NCI-H460 (cell line): ENCODE measurements at places on chromosomes 2 and 18. TPM values are rescaled to one million over a fixed set of nuclear protein-coding genes. Genes with fewer than 3 reads are reported as not detected.

Gene SOX11
- total RNA-seq, result 0.03 and 0.05 TPM in 2 replicates

Gene MC5R
- total RNA-seq, result not detected in 2 replicates

Gene ERICH2
- not detected in 2 replicates for total RNA-seq

Gene MGAT4A
- total RNA-seq, result 1.1 and 2.7 TPM in 2 replicates

Gene CTLA4
- total RNA-seq, result not detected in 2 replicates

Gene ORC4
- total RNA-seq, result 68.8 and 84.6 TPM in 2 replicates

DNA sequence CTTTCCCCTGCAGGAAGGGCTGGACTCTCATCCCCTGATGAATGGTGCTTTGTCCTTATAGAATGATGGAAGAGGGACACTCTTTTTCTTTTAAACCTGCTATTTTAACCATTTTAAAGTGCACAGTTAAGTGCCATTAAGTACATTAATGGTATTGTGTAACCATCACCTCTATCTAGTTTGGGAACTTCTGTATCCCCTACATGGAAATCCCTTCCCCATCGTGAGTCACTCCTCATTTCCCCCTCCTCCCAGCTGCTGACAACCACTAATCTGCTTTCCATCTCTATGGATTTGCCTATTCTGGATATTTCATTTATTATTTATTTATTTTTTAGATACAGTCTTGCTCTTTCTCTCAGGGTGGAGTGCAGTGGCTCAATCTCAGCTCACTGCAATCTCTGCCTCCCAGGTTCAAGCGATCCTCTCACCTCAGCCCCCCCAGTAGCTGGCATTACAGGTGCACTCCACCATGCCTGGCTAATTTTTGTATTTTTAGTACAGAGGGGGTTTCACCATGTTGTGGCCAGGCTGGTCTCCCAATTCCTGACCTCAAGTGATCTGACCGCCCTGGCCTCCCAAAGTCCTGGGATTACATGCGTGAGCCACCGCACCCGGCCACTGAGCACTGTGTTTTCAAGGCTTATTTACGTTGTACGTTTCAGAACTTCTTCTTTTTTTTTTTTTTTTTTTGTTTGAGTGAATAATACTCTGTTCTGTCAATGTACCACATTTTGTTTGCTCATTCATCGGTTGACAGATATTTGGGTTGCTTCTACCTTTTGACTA lies 15.8 kb downstream of the DGKD start:
- no peak for DNase-seq

- DNase-seq, result no peak
Observed at GRCh38 chr18:419541-420175, 80.8 kb downstream of the COLEC12 start.

DNA sequence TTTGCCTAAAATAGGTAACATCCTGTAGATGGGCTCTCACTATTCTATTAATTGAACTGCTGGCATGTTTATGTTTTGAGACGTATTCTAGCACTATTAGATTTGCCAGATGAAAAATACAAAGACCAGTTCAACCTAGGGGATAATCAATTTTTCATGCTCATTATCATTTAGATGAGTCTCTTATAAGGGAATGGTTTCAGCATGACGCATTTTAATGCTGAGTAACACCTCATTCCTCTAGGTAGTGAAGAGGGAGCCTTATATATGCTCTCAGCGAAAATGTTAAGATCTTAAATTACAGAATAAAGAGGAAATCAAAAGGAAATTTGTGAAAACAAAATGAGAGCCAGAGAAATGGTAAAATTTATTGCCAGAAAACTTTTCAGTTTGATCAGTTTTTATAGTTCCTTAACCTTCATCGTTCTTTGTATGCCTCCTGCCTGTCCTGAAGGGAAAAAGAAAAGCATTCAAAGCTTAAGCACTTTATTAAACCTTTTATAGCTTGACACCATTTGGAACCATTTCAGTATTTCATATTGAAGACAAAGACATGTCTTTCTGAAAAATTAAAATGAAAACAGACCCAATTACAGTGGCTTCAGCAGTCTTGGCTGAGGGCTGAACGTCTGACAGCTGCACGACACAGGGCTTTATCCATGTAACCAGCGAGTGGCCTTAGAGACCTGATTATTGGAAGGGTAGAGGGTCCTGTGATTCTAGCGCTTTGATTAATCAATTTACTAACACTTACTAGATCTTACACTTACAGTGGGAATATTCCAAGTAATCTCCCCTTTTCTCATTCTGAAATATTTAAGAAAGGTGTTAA lies 112.8 kb downstream of the ADCYAP1 start:
- DNase-seq, result no peak

GRCh38 chr2:30414961-30415360 lies 32.1 kb upstream of the LCLAT1 start:
- no peak for DNase-seq

DNA sequence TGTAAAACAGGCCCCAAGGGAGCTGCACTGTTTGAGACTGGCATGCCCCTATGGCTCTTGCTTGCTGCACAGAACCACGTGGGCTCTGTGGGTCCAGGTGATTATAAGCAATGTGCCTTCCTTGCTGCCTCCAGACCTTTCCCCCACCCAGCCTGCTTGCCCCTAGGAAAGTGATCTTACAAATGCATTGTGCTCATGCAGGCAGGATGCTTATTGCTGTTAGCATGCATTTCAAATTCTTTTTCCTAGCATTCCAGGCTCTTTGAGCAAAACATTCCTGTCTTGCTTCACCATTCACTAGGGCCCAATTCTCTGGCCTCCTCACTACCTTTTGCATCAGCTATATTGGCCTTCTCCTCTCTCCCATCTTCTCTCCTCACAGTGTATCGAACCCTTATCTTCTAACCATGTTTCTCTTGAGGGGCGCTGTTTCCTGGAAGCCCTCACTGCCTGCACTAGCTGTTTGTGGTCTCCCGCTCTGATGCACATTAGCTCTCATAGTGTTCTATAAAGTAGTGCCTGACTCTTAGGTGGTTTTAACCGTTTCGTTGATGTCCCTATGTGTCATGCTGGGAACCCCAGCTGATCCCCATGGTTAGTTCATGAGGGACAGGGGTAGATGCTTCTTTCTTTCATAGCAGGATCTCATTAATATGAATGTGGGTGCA lies 152.9 kb upstream of the EPAS1 start:
- no peak for DNase-seq

DNA sequence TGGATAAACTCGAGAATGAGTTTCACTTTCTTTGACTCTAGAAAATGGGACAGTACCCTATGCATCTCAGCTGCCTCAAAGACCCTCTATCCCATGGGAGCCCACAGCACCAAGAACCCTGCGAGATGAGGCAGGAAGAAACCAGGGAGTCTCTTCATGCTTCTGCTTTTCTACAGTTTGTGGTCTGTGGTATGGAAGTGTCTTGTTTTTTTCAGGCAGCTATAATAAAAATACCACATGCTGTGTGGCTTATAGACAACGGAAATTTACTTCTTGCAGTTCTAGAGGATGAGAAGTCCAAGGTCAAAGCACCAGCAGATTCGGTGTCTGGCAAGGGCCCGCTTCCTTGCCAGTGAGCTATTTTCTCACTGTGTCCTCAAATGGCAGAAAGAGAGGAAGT lies 257.9 kb downstream of the SUCLG1 start:
- no peak for DNase-seq

GRCh38 chr18:77308216-77308615 lies 58.6 kb downstream of the GALR1 start:
- DNase-seq, result no peak

DNA sequence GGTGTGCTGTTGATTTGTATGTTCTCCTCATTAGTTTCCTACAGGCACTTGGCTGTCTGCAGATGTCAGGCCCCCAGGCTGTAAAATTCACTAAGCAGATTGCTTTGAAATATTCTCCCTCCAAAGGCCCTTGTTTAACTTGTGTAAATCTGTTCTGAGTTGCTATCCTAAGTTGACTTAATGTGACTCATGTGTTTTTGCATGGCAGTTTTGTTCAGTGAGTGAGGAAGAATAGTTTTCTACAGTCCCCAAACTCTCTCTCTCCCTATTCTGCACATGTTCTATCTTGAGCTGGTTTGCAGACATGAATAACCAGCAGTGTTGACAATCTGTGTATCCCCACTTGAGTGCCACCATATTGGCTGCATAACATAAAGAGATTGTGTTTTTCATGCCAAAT lies 1005.4 kb upstream of the DDX18 start:
- no peak for DNase-seq
